Esophagus squamous epithelium (tissue), 5 donors: ENCODE measurements at places on chromosomes 12 and 14. TPM values are rescaled to one million over a fixed set of nuclear protein-coding genes. Genes with fewer than 3 reads are reported as not detected.

DNA sequence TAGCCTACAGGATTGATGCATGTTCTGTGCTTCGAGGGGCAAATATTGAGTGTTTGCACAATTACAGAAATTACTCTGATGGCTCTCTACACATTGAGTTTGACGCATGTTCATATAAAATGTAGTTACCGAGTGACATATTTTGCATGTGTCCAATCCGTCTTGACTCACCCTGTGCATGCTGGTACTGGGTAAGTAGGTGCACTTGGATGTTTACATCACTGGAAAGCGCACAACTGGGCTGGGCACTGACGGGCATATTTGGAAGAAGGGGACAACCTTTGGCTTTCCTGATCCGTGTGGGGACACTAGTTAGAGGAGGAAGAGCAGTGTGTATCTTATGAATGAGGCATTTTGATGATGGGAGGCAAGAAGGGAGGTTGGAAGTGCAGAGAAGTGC lies 4.9 kb upstream of the KRT6A start:
- H3K4me1 ChIP-seq: peaks cover 33% of the 10 kb centered on the region
- H3K36me3 ChIP-seq: no peaks in the 10 kb centered on the region
- DNase-seq: no peak
- no peak overlapping the region for H3K27ac ChIP-seq

- no peaks in the 10 kb centered on the region for H3K27me3 ChIP-seq
- peak overlapping the region; percentile 14 for H3K27ac ChIP-seq
- no peaks in the 10 kb centered on the region for H3K4me1 ChIP-seq
- DNase-seq: no peak
These were observed 59.1 kb downstream of the TTLL5 start for GRCh38 chr14:75720116-75720515.

DNA sequence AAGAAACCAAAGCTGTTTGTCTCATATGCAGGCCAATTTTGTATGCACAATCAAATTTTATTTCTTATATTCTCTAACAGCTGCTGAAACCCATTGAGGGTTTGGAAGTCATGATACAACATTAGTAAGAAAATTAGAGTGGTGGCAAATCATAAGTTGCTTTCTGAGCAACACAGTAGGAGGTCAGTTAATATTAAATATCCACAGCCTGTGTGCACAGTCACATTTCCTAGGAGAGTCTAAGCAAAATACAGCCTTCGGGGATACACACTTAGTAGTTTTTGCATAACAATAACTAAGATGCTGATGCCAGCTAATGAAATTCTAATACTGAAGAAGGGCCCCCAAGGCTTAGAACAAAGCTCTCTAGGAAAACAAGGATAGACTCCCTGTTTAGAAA lies 209.6 kb upstream of the E2F7 start:
- no peaks in the 10 kb centered on the region for H3K27me3 ChIP-seq
- H3K4me1 ChIP-seq: no peaks in the 10 kb centered on the region
- no peaks in the 10 kb centered on the region for H3K36me3 ChIP-seq
- no peak overlapping the region for H3K4me3 ChIP-seq
- no peak for DNase-seq
- H3K27ac ChIP-seq: no peak overlapping the region

- H3K4me3 ChIP-seq: no peak overlapping the region
- no peaks in the 10 kb centered on the region for H3K36me3 ChIP-seq
- H3K27me3 ChIP-seq: no peaks in the 10 kb centered on the region
- peaks cover 45% of the 10 kb centered on the region for H3K4me1 ChIP-seq
- H3K27ac ChIP-seq: no peak overlapping the region
These were observed 94.8 kb downstream of the LRRC74A start for GRCh38 chr14:76921088-76921399.

DNA sequence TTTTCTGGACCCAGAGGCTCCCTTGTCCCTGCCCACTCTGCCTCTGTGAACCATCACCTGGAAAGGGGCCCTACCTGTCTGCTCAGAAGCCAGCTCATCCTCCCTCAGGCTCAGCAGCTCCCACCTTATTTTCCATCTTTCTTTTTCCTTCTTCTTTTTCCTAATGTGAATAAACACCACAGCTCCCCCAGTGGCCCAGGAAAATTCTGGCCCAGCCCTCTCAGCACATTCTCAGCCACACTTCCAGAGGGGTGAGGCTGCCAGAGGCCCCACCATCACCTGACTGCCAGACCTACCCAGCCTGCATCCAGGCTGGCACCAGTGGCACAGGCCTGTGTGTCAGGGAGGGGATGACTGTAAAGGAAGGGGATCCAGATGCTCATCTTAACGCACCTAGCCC lies 23.0 kb downstream of the ZFHX2 start:
- H3K27me3 ChIP-seq: no peaks in the 10 kb centered on the region
- no peaks in the 10 kb centered on the region for H3K36me3 ChIP-seq
- no peaks in the 10 kb centered on the region for H3K4me1 ChIP-seq
- DNase-seq: no peak

DNA sequence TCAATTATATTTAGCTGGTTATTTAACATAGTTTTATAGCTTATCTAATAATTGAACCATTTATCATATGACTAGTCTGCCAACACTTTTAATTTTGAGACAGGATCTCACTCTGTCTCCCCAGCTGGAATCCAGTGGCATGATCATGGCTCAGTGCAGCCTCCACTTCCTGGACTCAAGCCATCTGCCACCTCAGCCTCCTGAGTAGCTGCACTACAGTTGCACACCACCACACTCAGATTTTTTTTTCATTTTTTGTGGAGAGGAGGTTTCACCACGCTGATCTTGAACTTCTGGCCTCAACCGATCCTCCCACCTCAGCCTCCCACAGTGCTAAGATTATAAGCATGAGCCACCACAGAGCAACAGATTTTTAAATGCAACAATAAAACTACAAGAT lies 151.4 kb upstream of the MDGA2 start:
- DNase-seq: no peak
- no peaks in the 10 kb centered on the region for H3K36me3 ChIP-seq
- H3K27me3 ChIP-seq: no peaks in the 10 kb centered on the region
- no peak overlapping the region for H3K27ac ChIP-seq
- no peaks in the 10 kb centered on the region for H3K4me1 ChIP-seq
- H3K4me3 ChIP-seq: no peak overlapping the region

DNA sequence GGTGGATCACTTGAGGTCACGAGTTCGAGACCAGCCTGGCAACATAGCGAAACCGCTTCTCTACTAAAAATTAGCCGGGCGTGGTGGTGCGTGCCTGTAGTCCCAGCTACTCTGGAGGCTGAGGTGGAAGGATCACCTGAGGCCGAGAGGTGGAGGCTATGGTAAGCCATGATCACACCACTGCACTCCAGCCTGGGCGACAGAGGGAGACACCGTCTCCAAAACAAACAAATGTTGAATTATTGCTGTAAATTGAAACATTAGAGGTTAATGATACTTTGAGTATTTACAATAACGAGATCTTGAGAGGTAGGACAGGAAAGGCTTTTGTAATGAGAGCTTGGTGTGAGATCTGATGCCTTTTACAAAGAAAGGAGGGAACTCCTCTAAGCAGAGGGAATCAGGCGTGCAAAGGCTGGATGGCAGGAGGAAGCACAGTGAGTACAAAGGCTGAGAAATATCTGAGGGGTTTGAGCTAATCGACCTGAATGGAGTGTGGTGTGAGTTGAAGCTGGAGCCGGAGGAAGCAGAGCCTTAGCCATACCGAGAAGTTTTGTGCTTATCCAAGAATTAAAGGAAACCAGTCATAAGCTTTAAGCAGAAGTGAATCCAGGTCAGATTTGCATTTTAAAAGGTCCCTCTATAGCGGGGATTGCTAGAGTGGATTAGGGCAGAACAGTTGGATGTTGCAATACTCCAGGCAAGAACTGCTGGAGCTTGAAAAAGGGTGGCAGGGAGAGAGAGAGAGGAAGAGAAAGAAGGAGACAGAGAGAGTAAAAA lies 1.1 kb downstream of the RHNO1 start:
- peaks cover 22% of the 10 kb centered on the region for H3K4me1 ChIP-seq
- no peaks in the 10 kb centered on the region for H3K36me3 ChIP-seq
- peak overlapping the region; percentile 96 for H3K27ac ChIP-seq
- DNase-seq: no peak
- H3K4me3 ChIP-seq: peak overlapping the region; percentile 81
- H3K27me3 ChIP-seq: no peaks in the 10 kb centered on the region

DNA sequence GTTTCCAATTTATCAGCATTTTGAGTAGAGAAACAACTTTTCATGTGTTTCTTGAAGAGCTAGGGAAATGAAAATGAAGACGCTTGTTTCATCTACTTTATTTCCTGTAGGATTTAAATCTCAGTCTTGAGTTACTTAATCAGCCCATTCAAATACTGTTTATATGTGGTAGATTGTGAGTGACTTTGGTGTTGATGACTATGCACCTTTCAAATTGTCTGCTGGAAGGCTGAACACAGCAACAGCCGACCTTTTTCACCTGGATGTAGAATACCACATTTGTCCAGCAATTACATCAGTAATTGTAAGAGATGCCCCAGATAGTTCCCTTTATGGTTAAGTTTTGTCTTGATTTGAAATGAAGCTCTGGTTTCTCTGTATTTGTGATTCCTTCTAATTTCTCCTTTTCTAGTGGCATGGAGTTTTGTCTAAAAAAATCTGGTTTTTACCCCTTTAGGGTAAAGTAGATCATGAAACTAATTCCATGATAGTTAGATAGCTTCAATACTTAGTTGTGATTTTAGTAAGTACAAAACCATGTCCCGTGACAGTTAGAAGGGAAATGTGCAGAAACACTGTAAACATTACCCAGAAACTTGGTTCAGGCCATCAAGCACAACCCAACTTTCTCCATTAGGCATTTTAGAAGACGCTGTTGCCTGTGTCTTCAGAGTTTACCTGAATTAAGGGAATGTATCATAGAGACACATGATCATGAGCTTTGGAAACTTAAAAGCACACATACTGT lies 165.0 kb downstream of the SRGAP1 start:
- H3K27ac ChIP-seq: no peak overlapping the region
- H3K36me3 ChIP-seq: no peaks in the 10 kb centered on the region
- no peaks in the 10 kb centered on the region for H3K27me3 ChIP-seq
- H3K4me1 ChIP-seq: no peaks in the 10 kb centered on the region

Gene PLA2G1B
- total RNA-seq: not detected

Gene FLRT2
- total RNA-seq: 0.61 TPM

Gene TEX52
- total RNA-seq: not detected
